ENCODE measurements at places on chromosomes 13 and 19.

DNA sequence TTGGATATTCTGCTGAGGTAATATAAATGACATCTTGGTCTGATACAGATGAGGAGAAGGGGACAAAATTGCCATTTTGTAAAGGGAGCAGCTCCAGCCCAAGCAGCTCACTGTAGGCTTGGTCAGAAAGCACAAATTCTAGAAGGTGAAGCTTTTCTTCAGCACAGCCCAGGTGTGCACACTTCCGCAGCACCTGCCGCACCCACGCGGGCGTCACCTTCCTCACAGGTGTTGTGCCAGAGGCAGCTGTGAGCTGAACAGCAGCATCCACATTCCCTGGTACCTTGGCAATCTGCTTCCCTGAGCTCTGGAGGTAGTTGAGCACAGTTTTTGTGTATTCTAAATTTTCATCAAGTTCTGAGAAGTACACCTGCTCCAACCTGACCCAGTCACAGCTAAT is 79.0 kb downstream of the SACS start:
- no peak for DNase-seq

- no peak for DNase-seq
Measured at GRCh38 chr13:53121131-53121773, 92.6 kb downstream of the OLFM4 start.

DNA sequence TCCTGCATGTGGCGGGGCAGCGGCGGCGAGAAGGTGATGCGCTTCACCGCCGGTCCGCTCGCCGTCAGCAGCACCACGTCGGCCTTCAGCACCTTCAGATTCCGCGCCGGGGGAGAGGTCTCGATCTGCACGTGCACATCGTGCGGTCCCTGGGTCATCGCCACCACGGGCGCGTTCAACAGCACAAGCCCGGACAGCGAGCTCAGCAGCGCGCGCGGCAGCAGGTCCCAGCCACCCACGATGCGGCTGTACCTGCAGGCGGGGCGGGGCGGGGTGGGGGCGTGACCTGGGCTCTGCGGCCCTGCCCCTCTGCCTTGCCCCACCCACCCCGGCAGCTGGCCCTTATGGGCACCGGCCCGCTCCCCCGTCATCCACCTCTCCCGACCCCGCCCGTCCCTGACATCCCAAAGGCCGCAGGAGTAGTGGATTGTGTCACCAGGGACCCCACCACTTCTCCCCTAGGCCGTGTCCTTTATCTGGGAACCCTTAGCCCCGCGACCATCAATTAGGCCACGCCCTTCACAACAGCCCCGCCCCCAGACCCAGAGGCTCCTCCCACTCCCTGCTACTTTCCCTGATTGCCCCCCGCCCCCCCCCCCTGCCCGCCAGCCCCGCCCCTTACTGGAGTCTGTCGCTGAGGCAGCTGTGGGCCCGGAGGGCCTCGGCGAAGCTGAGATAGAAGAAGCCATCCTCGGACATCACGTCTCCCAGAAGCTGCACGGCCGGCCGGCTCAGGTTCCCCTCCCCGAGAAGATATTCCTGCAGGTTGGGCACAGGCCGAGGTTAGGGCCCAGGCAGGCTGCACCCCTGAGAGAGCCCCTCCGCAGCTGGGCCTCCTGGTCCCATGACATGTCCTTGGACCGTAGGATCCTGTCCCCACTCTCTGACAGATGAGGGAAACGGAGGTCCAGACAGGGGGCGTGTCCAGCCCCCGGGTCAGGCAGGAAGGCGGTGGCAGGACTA is 6.1 kb downstream of the IL4I1 start:
- DNase-seq = peak; percentile 72

DNA sequence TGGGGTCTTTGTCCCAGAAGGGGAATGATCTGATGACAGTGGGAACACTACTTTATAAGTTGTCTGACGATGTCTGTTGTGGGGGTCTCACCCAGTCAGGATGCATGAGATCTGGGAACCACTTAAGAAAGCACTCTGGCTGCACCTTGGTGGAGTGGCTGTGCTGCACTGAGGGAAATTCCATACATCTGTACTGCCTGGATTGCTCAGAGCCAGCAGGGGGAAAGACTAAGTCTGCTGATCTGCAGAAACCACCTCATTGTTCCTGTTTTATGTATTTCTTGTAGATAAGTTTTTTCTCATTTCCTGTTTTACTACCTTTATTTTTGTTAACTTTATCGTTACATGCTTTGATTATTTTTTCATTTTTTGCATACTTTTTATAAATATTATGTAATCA is 27.3 kb downstream of the ZNF430 start:
- no peak for DNase-seq

GRCh38 chr19:39246951-39247669 is 1.5 kb downstream of the IFNL4 start:
- DNase-seq = peak; percentile 20

Data from epithelial cell of esophagus (primary cell).